ENCODE measurements at places on chromosomes 3 and 15.

- no peak for DNase-seq
These were observed 30.0 kb upstream of the TRAK1 start for GRCh38 chr3:42061025-42061712.

DNA sequence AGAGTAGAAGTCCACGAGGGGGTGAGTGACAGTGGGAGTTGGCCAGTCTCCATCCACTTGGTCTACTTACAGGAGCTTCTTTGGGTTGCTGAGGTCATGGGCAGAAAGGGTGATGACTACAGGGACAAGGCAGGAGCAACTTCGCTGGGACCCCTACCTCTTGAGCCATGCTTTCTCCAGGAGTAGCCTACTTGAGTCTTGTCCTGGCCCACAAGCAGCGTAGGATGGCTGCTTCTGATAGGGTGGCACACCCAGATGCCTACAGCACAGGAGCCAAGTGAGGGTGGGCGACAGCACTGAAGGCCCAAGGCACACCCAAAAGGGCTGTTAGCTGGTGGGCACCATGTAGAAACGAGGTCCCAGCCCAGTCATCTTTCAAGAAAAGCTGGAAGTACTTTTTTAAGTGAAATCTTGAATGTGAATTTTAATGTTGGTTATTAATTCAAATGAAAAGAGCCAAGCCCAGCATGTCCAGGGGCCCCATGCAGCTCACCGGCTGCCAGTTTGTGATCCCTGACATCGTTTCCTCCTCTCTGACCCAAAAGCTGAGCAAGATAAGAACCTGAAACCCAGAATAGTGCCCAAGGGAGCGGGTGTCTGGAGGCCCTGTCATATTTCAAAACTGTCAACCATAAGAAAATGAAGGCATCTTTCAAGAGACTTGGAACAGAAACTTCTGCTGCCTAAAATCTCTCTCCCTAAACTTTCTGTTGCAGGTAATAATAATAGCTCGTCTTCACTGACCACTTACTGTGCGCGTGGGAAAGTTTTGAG is 2.2 kb upstream of the CPEB1 start:
- DNase-seq: no peak

DNA sequence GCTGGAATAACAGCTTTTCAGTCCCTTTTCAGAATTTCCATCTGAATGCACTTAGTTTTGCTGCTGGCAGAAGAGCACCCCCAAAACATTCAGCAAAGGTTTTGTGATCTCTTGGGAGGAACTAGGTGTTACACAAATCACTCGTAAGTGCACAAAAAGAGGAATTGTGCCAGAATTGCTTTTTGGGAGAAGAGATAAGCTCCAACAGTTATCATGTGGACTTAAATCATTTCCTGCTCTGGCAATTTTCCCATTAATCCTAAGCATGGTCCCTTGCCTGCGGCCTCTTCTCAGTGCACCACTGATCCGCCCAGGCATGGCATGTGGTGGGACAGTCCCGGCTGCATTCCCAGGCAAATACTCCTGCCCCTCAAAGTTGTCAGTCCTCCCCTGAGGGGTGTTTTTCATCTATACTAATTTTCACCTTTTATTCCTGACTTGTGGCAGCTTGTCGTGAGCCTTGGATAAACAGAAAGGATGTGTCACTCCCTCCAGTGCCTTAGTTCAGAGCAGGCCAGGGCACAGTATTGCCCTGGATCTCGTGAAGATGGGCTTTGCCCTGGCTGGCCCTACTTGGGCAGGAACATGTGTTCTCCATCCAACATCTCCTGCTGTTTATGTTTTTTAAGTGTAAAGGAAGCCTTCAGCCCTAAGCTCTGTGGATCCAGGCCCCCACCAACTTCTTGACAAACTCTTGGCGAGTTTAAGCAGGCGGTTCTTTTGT is 44.6 kb upstream of the VILL start:
- DNase-seq: no peak

DNA sequence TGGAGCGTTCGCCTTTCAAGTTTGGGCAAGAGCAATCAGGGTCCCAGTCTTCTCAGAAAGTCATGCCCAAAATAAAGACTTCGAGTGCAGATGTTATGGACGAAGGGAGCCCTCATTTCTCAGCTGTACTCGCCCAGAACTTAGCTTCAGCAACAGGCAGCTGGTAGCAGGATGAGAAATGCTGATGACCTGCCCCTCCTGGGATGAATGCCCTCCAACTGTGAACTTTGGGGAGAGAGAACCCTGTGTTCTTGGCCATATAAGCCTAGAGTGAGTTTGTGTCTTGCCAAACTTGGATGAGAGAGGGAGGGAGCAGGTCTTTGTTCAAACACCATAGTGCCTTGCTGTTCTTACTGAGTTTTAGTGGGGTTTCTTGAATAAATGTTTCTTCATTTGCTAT is 400.3 kb downstream of the LRTM1 start:
- no peak for DNase-seq

DNA sequence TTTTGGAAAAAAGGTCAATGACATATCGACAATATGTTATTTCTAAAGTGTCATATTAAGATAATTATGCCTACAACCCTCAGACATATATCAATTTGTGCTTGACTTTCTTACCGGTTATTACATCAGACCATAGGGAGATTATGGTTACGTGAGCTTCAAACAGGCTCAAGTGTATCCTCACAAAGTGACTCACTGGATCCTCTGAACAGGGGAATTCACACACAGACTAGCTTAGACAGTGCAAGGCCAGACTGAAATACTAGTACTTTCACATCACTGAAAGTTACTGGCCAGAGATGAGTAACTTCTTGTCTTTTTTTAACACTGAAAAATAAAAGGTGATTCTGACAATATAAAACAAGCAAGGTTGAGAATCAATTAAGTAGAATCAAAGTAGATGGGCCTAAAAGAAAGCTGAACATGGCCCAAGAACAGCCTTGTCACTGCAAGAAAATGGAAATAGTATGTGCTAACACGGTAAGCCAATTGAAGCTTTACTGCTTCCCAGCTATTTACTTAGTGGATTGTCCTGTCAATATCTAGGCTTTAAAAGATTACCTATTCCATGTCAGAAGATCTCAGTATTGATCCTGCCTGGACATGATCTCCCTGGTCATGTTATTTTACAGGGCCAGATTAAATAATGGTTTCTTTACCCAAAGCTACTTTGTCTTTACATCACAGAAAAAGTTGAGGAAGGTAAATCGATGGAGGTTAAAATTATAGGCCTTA is 848.6 kb downstream of the ROBO1 start:
- DNase-seq: no peak

DNA sequence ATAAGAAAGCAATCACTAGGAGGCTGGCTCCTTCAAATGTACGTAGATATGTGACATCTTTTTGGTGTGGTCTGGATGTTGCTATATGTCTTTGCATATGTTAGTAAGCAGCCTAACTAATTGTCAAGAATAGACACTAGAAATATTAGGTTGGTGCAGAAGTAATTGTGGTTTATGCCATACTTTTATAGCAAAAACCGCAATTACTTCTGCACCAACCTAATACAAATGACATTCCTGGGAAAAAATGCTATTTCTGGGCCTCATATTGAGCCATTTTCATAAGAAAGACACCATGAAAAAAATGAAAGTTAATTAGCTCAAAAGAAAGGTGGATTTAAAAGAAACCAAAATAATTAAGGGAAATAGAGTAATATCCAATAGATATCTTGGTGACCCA is 555.8 kb downstream of the ZNF385D start:
- no peak for DNase-seq

DNA sequence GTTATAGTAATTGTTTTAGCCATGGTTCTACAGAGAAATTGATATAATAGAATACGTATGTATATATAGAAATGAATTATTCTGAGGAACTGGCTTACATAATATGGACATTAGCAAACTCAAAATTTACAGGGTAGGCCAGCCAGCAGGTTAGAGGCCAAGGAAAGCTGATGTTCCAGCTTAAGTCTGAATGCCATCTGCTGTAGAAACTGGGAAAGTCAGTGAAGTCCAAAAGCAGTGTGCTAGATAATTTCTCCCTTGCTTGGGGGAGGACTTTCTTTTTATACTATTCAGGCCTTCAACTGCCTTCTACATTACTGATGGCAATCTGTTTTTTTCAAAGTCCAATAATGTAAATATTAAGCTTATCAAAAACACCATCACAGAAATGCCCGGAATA is 1174.7 kb downstream of the ZPLD1 start:
- DNase-seq: no peak

GRCh38 chr15:42691308-42691707 is 45.6 kb downstream of the CDAN1 start:
- no peak for DNase-seq

DNA sequence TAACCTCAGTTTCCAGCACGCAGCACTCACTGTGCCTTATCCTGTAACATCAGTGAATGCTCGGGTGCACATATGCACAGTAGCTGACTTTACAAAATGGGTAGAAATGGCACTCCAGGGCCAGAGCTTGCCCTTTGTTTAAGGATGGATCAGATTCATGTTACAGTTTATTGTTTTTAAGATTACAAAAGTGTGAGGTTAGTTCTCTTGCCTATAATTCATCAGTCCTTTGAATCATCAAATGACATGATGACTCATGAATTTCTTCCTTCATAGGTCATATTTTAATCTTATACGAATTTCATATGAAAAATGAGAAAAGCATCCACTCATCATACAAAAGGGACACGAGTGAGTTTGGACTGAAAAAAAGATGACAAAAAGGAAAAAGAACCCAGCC is 545.3 kb downstream of the GBE1 start:
- DNase-seq: no peak

Measured in NCI-H2107 (cell line).